Memory B cell (primary cell): ENCODE measurements at places on chromosomes 11 and 22.
A peak's percentile ranks its signal among the peaks of the same experiment; 100 is the strongest.

DNA sequence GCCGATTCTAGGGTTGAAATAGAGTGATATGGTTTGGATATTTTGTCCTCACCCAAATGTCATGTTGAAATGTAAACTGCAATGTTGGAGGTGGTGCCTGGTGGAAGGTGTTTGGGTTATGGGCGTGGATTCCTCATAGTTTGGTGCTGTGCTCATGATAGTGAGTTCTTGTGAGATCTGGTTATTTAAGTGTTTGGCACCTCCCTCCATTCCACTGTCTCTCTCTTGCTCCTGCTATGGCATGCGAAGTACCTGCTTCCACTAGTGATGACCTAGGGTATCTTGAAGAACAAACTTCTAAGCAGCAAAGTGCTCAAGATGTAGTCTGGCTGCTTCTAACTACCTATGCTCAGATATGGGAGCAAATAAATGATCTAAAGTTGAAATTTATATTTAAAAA, 56.0 kb upstream of the TSPAN18 start:
- DNase-seq = no peak

DNA sequence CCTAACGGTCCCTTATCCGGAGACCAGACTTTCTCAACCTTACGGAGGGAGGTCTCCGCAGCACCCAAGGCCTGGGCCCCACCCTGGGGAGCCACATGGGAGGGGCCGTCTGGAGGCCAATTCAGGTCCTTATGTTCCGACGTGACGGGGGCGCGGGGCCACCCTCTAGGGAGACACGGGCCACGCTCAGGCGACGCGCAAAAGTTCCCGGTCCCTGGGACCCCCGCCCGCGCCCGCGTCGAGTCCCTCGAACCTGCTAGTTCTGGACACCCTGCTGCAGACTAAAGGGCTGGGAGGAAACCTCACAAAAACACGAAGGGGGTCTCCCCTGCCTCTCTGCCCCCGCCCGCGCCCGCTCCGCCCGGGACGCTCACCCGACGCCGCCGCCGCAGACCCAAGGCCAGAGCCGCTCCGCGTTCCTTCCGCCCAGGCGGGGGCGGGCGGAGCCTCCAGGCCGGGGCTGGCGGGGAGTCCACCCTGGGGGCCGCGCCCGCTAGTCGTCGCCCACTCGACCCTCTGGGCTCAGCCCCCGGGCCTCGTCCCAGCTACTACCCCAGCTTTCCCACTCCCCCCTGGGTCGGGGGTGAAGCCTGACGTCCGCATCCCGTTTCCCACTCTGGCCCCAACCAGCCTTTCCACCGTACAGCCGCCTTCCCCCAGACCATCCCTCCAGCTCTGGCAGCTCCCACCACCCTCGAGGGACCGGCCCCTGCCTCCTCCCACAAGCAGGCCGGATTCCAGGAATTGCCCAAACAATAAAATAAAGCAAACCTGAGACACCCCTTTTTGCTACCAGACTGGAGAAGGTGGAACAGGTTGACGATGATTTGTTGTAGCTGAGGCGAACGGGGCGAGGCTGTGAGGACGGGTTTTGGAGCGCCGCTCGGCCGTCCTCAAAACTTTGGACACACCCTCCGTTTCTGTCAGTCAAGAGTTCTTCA, 2.7 kb downstream of the RNH1 start:
- no peak for DNase-seq

DNA sequence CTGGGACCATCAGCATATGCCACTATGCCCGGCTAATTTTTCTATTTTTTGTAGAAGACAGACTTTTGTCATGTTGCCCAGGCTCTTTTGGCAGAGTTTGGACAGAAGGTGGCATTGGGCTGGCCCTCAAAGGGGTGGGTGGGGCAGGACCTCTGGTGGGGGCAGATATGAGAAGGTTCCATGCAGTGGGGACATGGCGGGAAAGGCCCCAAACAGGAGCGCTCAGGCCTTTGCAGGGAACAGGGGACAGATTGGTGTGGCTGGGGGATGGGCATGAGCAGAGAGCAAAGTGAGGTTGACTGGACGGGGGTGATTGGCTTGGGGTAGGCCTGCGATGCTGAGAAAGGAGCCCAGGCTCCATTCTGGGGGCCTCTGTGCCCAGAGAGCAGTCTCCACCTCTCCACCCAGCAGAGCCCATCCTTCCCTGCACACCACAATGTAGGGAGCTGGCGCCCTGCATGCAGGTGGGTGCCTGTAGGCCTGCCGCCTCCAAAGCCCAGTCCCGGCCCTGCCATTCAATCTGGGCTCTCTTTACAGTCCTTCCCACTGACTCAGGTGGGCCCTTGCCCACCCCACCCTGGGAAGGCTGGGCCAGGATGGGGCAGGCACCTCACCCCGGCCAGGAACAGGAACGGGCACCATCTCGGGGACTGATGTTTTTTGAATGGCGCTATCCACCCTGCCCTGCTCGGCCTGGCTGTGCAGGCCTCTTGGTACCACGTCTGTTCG, 98.7 kb downstream of the MORC2 start:
- DNase-seq = no peak

DNA sequence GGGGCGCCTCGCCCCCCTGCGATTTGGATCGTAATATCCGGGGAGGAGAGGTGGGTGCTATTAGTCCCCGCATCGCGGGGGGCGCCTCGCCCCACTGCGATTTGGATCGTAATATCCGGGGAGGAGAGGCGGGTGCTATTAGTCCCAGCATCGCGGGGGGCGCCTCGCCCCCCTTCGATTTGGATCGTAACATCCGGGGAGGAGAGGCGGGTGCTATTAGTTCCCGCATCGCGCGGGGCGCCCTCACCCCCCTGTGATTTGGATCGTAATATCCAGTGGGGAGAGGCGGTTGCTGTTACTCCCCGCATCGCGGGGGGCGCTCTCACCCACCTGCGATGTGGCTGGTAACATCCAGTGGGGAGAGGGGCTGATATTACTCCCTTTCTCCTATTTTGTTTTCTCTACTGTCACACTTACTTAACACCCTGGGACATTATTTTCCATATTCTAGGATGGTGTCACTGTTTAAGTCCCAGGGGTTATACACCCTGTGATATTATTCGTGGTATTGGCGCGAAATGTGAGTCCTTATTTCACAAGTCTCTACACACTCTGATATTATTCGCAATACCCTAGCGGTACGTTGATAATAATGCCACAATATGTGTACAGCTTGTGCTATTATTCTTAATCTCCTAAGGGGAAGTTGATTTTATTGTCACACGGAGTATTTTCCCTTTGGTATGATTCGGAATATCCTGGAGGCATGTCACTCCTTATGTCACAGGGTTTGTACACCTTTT, 57.8 kb upstream of the ALDH3B2 start:
- DNase-seq = peak; percentile 43

DNA sequence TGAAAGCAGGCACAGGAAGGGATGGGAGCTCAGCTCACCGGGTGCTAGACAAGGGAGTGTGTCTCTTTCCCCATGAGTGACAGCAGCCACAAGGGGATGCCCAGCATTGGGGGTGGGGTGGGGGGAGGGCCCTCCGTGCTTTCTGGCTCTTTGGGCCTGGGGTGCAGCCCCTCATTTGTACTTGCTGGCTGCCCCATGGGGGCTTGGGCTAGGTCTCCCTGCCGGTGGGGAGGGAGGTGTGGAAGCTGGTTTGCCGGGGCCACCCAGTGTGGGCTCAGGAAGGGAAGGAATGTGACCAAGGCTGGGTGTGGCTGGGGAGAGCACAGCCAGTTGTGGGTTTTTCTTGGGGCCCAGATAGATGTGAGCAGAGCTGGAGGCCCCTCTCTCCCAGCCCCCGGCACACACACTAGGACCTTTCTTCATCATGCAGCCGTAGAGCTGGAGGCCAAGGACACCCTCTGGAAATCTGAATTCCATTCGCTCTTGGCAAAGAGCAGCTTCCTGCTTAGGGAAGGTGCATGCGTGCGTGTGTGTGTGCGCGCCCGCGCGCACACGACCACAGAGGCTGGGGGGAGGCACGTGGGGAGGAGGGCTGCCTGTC, 25.8 kb downstream of the KCNQ1OT1 start:
- DNase-seq = no peak

DNA sequence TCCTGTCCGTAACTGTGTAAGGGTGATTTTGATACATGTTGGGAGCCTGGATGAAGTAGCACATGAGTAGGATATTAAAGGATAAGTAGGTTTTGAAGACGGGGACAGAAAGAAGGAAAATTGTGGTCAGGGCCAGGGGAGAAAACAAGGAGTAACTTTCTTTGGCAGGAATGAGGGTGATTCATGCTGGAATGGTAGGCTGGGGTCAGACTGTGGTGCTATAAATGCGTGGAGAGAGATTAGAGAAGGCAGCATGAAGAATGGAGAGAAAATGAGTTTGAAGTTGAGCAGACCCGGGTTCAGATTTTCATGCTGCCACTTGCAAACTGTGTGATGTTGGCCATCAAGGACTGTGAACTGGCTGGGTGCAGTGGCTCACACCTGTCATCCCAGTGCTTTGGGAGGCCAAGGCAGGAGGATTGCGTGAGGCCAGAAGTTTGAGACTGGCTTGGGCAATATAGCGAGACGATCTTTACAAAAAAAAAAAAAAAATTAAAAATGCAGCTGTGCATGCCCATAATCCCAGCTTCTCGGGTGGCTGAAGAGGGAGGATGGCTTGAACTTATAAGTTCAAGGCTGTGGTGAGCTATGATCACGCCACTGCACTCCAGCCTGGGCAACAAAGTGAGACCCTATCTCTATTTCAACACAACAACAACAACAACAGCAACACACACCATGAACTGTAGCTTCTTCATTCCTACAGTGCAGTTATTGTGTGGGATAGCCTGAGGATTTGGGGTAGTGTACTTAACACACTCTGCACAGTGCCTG, 22.3 kb downstream of the ZBTB16 start:
- DNase-seq = no peak

DNA sequence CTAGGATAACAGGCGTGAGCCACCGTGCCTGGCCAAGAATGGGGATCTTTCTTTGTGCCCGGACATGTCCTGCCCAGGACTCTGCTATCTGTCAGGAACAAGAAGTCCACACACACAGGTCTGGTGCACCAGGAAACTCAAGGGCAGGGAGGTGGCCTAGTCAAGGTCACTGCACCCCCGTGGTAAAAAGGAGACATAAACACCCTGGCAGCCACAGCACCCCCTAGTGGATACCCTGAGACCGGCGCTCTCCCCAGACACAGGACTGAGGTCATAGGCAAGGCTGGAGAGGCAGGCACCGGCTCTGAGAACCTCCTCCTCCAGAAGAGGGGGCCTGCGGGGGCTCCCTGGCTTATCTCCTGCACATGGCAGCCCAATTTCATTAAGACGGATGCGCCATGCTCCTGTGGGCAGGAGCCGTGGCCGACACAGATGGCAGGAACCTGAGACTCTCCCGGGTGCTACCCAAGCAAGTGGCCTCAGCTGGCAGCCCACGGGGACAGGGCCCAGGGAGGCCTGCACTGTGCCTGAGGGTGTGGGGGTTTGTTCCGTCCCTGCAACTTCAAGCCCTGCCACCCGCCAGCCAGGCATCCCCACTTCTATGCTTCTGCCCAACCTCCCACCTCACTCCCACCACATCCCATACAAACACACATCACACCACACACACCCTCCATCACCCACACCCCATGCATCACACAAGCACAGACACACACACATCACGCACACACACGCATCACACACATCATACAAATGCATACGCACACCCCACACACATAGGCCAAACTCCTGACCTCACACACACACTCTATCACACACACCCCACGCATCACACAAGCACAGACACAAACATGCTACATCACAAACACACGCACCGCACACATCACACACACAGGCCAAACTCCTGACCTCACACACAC, 19.6 kb downstream of the MACROD1 start:
- peak; percentile 67 for DNase-seq

- no peak for DNase-seq
Observed at GRCh38 chr11:102985850-102986249, 30.3 kb upstream of the MMP13 start.

DNA sequence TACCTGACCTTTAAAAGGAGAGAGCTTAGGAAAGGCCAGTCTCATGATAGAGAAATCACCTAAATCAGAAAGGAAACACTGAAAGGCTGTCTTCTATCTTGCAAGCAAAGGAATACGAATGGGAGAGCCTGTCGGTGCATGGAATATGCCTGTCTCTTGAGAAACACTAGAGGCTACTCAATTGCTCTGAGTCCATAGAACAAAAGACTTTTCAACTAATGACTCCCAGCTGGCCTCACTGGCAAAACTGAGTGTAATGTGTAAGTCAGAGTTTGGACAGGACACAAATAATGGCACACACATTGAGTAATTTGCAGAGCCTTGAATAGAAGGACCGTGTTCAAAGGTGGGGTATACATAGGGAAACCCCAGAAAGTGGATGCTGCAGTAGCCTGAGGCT, 171.0 kb upstream of the ARHGAP20 start:
- no peak for DNase-seq

DNA sequence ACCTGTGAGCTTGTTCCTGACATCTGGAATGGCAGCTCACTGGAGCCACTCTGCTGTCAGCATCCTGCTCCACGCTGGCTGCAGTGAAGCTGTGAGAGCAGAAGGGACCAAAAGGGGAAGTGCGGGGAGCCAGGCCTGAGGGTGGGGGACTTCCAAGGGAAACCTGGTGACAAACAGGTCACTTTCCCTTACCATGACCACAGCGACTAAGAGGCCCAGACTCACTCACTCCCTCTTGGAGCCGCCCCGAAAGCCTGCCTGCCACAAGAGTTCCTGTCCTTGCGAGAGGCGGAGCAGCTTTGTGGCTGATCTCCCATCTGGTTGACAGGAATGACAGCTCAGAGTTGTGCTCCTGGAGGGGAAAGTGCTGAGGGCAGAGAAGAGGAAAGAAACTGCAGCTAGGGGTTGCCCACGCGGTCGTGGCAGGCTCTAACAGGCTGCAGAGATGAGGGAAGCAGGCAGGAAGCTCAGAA, 183.8 kb upstream of the NTM start:
- DNase-seq = no peak

GRCh38 chr11:133360860-133361688, 171.2 kb downstream of the OPCML start:
- DNase-seq = no peak

- no peak for DNase-seq
Observed at GRCh38 chr11:42770444-42771065, 541.2 kb upstream of the API5 start.

DNA sequence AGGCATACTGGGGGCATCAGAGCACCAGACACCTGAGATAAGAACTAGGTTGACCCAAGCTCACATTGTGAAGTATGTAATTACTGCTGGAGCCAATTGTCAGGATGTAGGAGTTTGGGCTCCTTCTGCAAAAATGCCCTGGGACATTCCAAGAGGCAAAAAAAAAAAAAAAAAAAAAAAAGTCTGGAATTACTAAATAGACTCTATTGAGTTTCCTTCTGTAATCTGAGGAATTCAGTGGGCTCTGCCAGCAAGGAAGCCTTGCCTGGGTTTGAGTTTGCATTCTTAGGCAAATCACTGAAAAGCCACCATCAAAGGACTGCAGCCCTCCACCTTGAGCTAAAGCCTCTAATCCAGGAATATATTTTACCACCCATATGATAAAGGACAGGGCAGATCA, 8.0 kb upstream of the CAVIN3 start:
- no peak for DNase-seq

DNA sequence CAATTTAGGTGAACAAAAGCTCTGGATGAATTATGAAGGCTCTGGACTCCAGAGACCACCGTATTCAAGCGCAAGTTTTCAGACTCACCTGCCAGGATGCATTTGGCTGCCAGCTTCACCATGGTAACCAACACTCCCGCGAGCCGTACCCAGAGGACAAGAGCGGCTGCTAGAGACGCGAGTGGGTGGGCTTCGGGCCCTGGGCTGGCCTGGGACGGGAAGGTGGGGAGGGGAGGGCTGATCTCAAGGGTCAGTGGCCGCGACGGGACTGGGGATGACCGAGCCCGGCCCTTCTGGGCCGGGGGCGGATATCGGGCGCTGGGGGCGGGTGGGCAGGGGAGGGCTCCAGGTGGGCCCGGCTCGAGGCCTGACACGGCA, 344 bp downstream of the IFT27 start:
- peak; percentile 40 for DNase-seq
